K562 (cell line): ENCODE measurements at places on chromosomes 2 and 18. TPM values are rescaled to one million over a fixed set of nuclear protein-coding genes. Genes with fewer than 3 reads are reported as not detected.

TANC1 gene
- 0.13 and 0.20 TPM in 2 replicates for total RNA-seq

FSHR gene
- not detected in 2 replicates for total RNA-seq

AGXT gene
- 0.18 TPM in 2 replicates for total RNA-seq

POLR1B gene
- 53.9 and 60.8 TPM in 2 replicates for total RNA-seq

DOCK10 gene
- 0.69 and 0.76 TPM in 2 replicates for total RNA-seq

GATA6 gene
- 0.24 and 0.29 TPM in 2 replicates for total RNA-seq

OSR1 gene
- not detected in 2 replicates for total RNA-seq
